ENCODE measurements at places on chromosomes 5 and 9.

DNA sequence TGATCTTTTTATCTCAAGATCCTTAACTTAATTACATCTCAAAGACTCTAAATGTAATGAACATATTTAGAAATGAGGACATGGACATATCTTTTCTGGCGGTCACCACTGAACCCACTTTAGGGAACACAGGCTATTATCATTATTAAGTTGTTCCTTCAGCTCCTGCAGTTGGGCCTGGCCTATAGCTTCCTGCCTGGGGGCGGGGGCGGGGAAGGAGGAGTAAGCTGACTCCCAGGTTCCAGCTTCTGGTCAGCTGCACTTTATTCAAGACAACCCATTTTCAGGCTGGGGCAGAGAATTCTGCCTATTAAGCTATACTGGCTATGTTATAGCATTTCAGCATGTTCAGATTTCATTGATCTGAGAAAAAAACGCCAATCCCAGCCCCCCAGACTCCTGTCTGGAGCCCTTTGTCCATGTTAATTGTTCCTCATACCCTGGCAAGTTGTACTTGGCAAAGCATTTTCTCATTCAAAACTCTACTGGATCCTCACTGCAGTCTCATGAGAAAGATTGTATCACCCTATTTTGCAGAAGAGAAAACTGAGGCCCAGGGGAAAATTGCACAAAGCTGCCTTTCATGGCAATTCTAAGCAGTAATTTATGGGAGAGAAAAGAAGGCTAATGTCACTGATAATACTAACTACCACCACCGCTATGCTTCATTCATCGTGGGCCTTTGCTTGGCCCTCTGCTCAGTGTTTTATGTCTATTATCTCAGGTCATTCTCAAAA lies 25.1 kb downstream of the COL15A1 start:
- DNase-seq: no peak

GRCh38 chr9:80070071-80070742 lies 498.4 kb downstream of the TLE4 start:
- no peak for DNase-seq

GRCh38 chr9:13970018-13970417 lies 343.9 kb downstream of the NFIB start:
- DNase-seq: no peak

GRCh38 chr5:90473396-90474234 lies 956 bp downstream of the MBLAC2 start:
- peak; percentile 40 for DNase-seq

DNA sequence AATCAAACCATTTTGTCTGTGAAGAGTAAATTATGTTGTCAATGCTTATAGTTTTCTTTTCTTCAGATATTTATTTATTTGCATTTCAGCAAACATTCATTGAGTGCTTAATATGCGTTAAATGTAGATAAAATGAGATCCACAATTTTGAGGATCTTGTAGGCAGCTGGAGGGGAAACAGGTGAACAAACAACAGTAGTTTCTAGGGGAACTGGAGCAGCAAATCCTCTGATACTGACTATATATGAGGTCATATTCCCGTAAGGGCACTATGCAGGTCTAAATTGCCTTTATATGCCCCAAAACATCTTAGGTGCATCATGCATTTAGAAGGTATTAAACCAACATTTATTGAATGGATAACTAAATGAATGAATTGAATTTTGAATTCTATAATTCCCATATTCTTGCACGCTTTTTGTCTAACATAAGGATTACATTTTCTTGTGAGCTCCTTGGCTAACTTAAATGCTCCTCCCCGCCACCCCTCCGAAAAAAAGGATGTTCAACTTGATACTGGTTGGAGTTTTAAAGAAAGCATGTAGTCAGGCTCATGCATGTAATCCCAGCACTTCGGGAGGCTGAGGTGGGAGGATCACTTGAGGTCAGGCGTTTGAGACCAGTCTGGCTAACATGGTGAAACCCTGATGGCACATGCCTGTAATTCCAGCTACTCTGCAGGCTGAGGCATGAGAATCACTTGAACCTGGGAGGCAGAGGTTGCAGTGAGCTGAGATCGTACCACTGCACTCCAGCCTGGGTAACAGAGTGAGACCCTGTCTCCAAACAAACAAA lies 299.8 kb downstream of the TMEM38B start:
- DNase-seq: no peak

GRCh38 chr5:143066556-143067281 lies 296.5 kb downstream of the ARHGAP26 start:
- peak; percentile 58 for DNase-seq

DNA sequence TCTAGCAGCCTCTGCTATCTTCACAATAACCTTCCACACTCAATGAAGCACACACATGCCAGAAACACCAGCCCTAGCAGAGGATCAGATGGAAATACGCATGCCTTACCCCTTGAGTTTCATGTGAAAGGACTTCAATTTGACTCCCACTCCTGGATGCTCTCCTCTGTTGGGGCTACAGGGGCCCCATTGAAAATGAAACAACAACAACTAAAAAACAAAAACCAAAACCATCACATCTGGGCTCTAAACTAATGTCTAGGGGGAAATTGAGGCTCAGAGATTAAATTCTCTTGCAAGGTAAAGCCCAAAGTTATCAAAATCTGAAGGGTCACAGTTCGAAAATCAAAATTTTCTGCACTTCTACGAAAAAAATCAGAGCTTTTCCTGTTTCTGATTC lies 7.9 kb upstream of the RFESD start:
- no peak for DNase-seq

DNA sequence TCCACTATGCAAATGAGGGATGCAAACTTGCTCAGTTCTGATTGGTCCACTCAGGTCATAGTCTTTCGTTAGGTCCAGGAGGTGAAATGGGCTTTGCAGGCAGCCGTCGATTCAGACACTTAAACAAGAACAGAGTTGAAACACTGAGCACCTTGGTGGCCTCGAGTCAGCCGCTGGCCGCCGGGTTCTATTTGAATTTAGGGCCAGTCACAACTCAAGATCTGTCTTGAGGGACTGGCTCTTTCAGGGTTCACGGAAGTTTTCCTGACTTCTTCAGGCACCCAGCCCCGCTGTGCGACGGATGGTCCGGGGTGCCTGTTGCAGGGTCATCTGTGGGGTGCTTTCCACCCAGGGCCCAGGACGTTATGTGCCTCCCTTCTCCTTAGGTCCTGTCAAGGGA lies 412.8 kb upstream of the IRX4 start:
- no peak for DNase-seq

DNA sequence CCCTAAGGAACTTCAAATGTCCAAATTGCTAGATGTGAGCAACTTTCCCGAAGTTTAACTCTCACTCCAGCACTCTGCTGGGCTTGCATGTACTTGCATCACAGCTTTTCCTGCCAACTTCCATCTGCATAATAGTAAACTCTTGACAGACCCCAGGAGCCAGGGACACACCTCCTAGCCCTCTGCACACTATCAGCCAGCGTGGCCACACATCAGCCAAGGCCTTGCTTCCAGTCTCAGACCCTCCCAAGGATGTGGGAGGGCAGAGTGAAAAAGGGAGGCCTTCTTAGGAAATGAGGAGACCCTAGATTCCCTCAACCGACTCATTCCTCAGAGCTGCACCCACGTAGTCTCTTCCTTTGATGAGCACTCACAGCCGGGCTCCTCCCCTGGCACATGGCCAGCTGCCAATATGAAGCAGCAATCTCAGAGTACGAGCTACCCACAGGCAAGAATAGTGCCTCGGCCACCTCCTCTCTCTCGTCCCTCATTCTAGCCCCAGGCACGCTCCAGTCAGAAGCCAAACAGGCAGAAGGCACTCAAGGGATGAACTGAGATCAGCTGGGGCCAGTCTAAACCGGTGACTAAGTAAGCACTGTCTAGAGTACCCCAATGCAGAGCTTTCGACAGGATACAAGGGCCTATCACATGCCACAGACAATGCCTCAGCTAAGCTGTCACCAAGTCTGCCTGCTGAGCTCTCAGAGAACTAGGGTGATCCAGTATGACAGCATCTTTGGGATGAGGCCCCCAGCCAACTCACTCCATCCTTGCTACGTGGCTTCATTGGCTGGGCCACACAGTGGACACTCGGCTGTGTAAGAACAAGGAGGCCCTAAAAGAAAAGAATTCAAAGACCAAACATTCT lies 2.3 kb downstream of the P4HA2 start:
- DNase-seq: peak; percentile 67

DNA sequence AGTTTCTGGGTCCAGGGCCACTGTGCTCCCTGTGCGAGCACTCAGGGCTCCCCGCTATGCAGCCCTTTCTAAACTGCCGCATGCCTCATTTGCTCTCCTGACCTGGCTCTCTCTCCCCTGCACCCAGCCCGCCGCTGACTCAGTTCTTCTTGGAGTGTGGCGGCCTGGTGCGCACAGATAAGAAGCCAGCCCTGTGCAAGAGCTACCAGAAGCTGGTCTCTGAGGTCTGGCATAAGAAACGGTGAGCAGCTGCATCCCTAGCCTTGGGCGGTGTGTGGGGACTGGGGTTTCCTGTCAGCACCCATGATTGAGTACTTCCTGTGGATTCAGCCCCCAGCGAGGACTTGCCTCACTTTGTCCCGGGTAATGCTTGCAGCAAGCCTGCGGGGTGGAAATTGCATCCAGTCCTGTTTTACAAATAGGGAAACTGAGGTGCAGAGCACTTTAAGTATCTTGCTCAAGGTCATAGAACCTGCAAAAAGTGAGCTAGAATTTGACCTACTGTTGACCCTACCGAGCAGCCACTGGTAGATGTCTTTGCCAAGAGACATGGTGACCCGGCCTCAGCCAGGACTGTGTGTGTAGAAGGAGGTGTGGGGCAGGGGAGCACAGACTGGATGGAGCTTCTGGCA lies 27.9 kb downstream of the USP20 start:
- peak; percentile 80 for DNase-seq

- DNase-seq: no peak
Observed at GRCh38 chr9:34334337-34334824, 5.0 kb downstream of the NUDT2 start.

DNA sequence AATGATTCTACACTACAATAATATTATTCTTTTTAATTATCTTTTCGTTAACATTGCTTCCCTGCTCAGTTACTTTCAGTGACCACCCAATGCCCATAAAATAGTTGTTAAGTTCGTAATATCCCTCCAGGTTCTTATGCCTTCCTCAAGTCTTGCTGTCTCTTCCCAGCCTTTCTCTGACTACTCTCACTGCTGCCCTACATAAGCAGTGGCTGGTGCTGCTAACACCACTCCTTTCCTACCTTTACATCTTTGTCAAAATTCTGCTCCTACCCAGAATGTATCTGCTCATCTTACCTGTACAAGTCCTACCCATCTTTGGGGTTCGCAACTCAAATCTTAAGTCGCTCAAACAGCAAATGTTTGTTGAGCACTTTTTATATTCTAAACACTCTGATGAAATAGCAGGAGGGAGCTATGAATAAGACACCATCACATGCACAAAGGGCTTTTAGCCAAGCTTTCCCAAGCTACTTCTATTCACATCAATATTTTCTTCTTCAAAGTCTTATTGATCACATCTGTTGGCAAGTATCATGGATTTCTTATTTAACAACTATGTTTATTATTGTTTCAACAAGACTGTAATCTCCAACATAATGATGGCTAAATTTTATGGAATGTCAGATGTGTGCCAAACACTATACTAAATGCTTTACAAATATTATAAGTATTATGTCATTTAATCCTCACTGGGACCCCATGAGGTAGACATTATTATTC lies 29.5 kb downstream of the SLC25A46 start:
- no peak for DNase-seq

DNA sequence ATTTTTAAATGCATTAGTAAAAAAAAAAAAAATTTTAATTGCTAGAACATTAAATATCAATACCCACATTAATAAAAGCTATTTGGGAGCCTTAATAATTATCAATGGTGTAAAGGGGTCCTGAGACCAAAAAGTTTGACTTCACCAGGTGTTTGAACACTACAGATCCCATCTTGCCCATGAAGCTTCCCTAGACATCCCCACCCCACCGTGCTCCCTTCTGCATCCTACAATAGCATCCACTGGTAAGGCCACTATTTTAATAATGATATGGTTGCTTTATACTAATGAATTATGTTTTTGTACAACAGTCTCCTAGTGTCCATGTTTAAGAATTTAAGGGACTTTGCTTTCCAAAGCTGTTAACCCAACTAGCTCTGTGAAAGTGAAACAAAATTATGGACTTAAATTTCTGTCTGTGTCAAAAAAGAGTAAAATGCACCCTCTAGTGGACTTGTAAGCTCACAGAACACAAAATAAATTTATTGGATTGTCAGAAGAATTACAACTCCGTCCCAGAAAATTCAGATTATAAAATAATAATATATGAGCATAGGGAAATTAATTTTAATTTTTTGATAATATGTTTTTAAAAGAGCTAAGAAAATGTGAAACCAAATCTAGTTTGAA lies 76.0 kb downstream of the ARL15 start:
- DNase-seq: no peak

GRCh38 chr5:146751054-146751453 lies 127.5 kb downstream of the PPP2R2B start:
- DNase-seq: no peak

GRCh38 chr5:89395111-89395510 lies 512.1 kb upstream of the MEF2C start:
- no peak for DNase-seq

- no peak for DNase-seq
Observed at GRCh38 chr5:80189201-80189600, 66.6 kb downstream of the SERINC5 start.

- DNase-seq: no peak
Observed at GRCh38 chr5:80139466-80139972, 104.4 kb downstream of the THBS4 start.

- peak; percentile 61 for DNase-seq
Observed at GRCh38 chr5:76082772-76083554, at the start of gene SV2C. Gene SV2C, plus strand, starts transcription at chr5:76083383. Its CDS starts 48,368 bp downstream, at chr5:76131751.

DNA sequence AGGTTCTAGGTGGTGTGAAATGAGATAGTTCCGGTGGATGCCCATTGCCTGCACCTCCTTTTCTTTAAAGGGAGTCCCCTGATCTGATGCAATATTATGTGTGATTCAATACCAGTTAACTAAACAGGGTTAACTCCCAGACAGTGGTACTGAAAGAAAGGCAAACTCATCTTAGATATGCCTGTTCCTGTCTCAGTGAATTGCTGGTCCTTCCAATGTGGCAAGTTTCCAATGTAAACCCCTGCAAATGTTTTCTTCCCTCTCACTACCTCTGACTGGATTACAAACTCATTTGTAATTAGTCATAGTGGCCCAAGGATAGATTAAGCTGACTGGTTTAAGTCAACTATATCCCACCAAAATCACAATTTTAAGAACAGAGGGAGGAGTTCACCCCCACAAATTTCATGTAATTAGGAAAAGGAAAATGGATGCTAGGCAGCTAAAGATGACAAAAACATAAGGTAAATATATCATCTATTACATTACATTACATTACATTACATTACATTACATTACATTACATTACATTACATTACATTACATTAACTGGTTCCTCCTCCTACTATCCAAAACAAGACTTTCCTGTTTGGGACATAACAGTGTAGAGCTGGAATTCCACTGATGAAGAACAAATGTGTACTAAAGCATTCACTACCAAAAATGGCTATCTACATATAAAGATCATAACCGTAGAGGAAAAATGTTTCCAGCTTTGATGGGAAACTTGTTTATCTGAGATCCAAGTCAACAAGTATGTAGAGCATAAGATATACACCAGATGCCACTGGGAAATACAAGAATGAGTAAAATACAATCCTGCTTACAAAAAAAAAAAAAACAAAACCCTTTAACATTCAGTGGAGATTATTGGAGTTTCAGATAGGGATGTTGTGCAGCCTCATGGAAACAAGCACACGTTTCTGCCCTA lies 121.5 kb upstream of the SNX2 start:
- DNase-seq: no peak

All from activated CD4-positive, alpha-beta T cell treated with anti-CD3 and anti-CD28 coated beads for 48 hours (primary cell).